Kidney tubule cell (primary cell): ENCODE measurements at places on chromosomes 16 and 17.

DNA sequence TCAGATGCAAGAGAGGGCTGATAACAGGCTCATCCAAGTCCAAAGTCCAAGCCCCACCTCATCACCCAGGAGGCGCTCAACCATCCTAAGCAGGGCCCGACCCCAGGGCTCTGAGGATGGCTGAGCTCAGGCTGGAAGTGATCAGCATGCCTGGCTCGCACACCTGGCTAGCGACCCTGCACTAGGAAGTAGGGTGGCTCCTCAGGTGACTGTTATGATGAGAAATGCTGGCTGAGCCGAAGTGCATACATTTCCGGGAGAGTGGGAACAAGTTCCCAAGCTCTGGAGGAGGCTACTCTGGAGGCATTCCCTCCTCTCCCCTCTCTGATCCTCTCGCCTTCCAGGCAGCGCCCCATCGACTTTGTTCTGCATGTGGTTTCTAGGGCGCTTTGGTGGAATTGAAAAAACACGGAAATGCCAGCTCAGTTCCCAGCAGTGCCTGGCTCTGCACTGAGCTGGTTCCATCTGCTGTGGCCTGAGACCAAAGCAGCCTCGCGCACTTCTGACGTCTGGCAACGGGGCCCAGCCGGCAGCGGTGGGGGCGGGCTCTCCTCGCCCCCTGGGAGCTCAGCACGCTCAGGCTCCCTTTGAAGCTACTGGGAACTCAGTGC is 130.3 kb downstream of the IRF8 start:
- peak; percentile 7 for DNase-seq

DNA sequence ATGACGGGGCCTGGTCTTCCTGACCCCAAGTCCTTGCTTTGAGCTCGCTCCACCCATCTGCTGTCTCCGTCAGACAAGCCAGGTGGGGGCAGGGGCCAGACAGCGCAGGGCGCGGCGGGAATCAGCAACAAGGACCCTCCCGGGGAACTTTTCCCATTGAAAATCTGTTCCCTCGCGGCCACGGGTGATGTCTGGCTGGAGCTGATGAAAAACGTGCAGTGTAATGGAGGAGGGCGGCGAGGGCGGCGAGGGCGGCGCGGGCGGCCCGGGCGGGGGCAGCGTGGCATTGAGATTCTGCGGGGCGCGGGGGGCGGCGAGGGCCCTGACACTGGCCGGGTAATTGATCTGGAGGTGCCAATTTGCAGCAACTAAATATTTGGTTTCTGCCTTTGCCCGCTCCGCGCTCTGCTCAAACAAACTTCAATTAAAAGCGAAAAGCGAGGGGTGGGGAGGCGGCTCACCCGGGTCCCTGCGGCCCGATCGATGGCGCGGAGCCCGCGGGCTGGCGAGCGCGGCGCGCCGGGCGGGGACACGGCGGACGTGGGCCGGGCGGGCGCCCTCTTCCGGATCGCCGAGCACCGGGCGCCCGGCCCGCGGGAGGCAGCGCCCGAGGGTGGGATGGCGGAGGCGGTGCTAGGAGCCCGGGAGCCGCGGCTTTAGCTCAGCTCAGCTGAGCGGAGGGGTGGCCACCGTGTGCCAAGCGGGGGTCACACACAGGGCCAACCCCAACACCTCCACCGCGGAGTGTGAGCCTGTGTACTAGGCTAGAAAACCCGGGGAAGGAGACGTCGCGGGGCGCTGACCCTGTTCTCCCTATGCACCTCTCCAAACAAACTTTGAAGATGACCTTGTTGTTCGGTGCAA is 32.4 kb downstream of the DCAKD start:
- peak; percentile 38 for DNase-seq

DNA sequence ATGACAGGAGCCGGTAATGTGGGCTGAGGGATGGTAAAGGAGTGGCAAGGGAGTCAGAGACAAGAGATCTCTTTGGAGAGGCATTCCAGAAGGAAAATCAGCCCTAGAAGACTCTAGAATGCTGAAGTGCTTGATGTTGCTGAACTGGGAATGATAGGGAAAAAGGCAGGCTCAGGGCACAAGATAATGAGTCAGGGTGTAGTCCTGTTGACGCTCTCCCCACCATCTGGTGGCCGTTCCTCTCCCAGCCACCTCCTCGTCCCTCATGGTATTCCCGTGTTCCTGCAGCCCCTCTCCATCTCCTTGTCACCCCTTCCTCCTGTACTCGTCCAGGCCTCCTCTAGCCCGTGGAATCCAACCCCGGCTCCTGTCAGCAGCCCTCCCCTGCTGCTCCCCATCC is 11.1 kb upstream of the ALDOA start:
- DNase-seq: no peak

- DNase-seq: no peak
These were observed 4.4 kb downstream of the PRSS22 start for GRCh38 chr16:2853531-2854073.

DNA sequence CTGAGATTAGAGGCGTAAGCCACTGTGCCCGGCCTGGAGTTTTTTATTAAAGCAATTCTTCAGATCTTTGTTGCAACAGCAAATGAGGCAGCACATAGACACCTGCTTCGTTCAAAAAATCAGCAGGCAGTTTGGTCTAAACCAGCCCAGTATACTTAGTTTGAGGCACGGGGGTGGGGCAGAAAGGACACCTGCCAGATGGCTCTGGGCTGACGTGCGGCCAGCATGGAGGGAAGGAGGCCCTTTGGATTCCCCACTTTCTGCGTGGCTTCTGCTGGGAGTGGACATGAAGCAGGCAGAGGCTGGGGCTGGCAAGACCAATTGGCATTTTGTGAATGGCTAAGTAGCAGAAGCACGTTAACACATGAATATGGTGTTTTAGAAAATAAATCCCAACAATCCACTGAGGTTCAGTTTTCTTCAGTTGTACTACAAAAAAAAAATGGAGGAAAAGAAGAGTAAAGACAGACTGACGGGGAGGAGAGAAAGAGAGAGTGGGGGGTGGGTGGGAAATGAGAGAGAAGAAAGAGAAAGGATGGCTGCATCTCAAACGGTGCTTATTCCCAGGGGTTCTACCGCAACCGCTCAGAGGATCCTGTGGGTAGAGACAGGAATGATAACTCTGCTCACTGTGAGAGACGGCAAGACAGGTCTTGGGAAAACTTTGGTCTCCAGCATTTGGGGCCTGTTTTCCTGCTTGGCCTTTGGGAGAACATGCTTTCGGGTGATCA is 16.3 kb downstream of the C16orf46 start:
- no peak for DNase-seq

DNA sequence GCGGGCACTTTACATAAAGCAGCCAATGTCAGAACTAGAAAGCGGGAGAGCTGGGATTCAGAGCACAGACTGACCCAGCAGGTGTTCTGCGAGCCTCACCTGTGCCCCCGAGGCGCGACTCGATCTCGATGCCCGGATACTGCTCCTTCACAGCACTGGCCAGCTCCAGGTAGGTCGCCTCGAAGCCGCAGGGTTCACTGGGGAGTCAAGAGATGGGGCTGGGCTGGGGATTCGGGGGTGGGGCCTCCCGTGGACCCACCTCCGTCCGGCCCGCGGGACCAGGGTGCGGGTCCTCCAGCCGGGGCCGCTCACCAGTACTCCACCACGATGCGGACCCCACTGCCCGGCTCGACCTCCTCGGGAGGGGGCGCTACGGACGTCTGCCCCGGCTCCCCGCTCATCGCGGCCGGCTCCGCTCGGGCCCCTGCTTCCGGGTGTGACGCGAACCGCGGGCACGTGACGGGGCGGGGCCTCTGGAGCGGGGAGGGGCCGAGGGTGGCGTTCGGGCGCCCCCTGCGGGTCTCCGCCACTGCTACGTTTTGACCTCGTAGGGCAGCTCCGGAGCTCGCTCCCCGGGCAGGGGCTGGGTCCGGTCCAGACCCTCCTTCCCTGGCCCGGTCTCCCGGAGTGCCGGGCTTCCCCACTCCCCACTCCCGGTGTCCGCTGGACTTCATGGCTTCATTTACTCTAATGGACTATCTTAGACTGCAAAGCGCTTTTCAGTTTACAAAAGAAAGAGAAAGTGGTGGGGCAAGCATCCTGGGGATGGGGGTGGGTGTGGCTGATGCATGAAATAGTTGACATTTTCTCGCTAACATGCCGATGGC is at the start of gene MIEN1:
MIEN1 (minus strand) TSS at position 438 of the 827 bp plus-strand sequence; CDS start at position 401, 37 bp downstream.
- peak; percentile 88 for DNase-seq

DNA sequence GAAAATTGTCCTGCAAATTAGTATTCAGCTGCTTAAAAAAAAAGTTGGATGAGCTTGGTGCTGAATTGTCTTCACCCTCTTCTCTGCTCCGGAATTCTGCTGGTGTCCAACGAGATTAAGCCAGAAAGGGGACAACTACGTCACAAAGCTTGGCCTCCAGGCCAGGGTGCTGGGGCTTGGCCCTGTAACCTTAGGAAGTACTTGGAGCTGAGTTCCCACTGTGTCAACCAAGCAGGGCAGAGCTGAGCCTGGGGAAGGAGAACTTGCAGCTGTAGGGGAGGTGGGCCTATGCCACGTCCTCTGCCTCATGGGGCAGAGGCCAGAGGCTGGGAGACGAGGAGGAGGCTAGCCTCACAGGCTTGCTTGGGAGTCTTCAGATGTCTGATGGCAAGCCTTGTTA is 71.2 kb downstream of the CLEC16A start:
- DNase-seq: no peak
